ENCODE measurements at places on chromosomes 5 and 9.

DNA sequence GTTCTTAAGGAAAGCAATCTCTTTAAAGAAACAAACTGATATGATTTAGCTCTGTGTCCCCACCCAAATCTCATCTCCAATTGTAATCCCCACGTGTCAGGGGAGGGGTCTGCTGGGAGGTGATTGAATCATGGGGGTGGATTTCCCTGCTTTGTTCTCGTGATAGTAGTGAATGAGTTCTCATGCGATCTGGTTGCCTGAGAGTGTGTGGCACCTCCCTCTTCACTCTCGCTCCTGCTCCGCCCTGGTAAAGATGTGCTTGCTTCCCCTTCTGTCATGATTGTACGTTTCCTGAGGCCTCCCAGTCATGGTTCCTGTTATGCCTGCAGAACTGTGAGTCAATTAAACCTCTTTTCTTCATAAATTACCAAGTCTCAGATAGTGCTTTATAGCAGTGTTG, 412.7 kb upstream of the SMC2 start:
- DNase-seq: no peak

DNA sequence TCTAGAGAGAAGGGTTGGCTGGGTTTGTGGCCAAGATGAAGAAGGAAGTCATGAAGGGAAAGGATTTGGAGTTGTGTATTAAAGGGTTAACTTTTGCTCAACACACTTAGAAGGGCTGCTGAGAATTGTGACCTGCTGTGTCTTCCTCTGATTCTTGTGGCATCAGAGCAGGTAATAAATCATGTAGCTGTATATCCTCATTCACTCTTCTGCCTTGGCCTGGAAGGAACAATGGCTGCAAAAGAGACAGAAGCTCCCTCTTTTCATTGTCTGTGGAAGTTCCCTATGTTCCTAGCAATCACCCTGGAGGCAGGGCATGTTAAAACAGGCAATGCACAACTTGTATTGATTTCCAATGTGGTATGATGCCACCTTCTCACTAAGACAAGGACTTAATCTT, 159.1 kb downstream of the LRRC70 start:
- DNase-seq: no peak

DNA sequence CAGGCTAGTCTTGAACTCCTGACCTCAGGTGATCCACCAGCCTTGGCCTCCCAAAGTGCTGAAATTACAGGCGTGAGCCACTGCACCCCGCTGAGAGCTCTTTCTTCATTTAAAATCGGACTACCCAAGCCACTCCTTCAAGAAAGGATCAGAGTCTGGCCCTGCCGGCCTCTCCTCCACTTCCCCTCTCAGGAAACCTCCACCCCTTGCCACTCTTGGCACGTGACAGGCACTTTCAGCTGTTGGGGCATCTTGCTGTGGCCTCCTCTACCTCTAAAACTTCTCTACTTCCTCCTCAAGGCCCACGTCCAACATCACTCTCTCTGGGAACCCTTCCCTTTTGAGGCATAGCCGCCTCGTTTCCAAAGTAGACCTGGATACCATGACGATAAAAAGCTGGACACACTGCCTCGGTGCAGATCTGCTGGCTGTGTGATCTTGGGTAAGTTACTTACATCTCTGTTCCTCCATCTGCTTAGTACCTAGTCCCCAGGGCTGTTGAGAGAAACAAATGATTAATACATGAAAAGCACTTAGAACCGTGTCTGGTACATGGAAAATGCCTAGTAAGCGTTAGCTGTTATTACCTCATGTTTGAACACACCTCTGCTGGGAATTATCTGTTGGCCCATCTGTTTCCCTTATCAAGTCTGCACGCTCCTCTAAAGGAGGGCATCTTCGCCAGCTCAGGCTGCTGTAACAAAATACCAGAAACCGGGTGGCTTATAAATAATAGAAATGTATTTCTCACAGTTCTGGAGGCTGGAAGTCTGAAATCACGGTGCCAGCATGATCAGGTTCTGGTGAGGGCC, 55.3 kb downstream of the SMIM23 start:
- DNase-seq: no peak

DNA sequence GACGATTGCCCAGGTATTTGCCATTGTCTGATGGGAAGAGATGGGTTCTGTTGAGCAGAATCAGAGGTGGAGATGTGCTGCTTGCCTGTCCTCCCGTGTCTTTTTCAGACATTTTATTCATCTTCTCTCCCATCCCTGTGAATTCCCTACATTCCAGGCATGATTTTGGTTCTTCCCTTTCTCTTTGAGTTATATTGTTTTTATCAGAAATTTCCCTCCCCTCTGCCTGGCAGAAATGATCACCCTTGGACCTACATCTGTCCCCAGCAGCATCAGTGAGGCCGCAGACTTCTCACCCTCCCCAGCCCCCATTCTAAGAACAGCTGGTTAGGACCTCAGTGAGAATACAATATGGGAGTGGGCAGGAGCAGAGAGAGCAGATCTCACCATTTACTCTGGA, 640.2 kb downstream of the CCDC171 start:
- no peak for DNase-seq

- DNase-seq: no peak
Observed at GRCh38 chr5:95726811-95727763, 4.0 kb upstream of the RHOBTB3 start.

GRCh38 chr5:22850981-22851380, 2.2 kb downstream of the CDH12 start:
- no peak for DNase-seq

GRCh38 chr5:33309068-33309467, 131.7 kb upstream of the TARS1 start:
- DNase-seq: no peak

DNA sequence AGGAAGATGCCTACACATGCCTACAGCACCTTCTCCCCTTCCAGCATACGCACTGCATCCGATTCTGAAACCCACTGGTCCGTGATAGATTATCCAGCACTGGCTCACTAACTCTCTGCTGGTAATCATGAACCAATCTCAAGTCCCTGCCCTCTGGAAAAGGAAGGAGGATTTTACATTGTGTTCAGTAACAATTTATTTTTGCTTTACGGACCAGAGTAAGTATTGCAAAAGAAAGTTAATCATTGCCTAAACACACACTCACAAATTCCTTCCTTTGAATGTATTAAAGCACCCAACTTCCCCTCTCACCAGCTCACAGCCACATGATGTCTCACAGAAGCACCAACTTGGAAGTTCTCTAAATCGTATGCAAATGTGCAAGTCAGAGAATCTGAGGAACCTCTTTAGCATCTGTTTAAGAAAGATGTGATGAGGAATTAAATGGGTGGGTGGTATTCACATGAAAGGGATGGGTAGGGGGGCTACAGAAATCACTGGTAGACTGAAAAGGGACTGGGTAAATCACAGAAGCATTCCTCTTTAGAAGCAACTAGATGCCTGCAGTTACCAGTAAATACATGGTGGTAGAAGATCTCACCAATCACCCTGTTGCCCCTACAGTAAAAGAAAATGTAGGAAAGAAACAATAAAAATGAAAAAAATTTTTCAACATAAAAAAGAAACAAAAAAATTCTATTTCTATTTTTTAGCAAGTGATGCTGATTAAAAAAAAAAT, 8.4 kb downstream of the GNAQ start:
- no peak for DNase-seq

DNA sequence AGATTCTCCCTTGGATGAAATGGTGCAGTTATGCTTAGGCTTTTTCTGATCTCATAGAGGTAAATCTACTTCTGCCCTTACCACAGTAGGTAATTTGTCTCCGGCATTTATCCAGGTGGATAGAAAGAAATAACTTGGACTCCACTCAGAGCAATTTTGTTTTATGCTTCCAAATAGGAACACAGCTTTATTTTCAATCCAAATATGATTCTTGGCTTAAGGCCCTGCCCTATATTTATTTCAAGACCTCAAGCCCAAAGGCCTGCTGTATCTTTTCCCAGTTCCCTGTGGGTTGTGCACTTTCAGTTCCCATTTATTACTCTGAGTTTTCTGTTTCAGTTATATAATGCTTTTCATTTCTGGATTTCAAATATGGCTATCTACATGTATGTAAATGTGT, 274.2 kb upstream of the SMC2 start:
- no peak for DNase-seq

DNA sequence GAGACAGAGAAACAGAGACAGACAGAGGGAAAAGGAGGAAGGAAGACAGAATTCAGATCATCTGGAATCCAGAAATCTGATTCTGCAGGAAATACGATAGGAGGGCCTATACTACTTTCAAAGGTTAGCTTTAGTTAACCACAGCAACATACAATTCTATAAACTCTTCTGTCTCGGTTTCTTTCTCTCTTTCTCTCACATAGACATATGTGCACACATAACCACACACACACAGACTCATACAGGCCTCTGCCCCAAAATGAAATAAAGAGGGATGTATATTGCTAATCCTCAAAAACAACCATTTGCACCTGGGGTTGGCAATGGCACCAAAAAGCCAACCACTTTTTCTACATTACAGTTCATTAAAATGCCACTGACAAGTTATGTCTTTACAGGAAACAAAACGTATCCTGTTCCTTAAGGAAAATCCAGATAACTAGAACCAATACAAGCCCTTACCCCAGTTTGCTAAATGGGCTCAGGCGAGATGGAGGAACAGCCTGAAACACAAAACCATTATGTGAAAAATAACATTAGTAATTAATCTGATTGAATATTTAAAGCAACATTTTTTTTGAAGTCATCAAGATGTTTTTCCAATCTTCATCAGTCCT, 372.3 kb upstream of the CCNH start:
- DNase-seq: no peak

- DNase-seq: no peak
Observed at GRCh38 chr5:135501965-135502364, 33.8 kb downstream of the NEUROG1 start.

GRCh38 chr5:90855296-90856010, 296.9 kb downstream of the ADGRV1 start:
- DNase-seq: no peak

GRCh38 chr9:20753761-20754160, 69.7 kb downstream of the FOCAD start:
- DNase-seq: no peak

DNA sequence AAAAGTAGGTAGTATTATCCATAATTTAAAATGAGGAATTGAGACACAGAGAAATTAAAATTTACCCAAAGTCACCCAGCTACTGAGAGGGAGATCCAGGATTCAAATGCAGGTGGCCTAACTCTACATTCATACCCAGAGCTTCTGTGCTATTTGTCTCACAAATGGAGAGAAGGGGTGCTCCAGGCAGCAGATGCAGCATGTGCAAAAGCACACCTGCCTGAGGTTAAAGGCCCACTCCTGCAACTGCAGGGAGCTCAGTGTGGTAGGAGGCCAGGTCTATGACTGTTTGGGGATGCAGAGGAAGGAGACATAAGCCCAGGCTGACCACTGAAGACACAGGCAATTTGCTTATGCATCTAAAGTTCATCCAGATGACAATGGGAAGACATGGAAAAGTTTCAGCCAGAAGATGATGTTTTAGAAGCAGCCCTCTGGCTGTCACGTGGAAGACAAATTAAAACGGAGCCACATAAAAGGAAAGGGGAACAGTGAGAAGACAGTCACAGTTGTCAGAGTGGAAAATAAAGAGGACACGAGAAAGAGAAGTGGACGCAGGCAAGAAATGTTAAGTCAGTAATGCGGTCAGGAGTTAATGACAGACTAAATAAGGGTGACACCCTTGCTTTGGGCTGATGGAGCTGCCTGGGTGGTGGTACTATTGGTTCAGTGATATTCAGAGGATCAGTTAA, 214.7 kb downstream of the EBF1 start:
- no peak for DNase-seq

- no peak for DNase-seq
Observed at GRCh38 chr9:15010581-15010980, 100.4 kb upstream of the FREM1 start.

- no peak for DNase-seq
Observed at GRCh38 chr5:170393958-170394357, 4.8 kb upstream of the KCNMB1 start.

Measured in thoracic aorta (tissue), 2 donors.